ENCODE measurements at places on chromosomes 7 and 10.

GRCh38 chr7:22681852-22682657 lies 44.9 kb upstream of the IL6 start:
- DNase-seq: no peak

- no peak for DNase-seq
These were observed 578 bp downstream of the CACUL1 start for GRCh38 chr10:118754229-118754555.

- no peak for DNase-seq
These were observed 35.1 kb upstream of the EXOC4 start for GRCh38 chr7:133217773-133218172.

- DNase-seq: no peak
These were observed 40.5 kb downstream of the PDE6C start for GRCh38 chr10:93652857-93653256.

GRCh38 chr10:73433538-73433867 lies at the start of gene MSS51:
Gene MSS51, minus strand, starts transcription at chr10:73433561. Its CDS starts 5,277 bp downstream, at chr10:73428284.
- no peak for DNase-seq

DNA sequence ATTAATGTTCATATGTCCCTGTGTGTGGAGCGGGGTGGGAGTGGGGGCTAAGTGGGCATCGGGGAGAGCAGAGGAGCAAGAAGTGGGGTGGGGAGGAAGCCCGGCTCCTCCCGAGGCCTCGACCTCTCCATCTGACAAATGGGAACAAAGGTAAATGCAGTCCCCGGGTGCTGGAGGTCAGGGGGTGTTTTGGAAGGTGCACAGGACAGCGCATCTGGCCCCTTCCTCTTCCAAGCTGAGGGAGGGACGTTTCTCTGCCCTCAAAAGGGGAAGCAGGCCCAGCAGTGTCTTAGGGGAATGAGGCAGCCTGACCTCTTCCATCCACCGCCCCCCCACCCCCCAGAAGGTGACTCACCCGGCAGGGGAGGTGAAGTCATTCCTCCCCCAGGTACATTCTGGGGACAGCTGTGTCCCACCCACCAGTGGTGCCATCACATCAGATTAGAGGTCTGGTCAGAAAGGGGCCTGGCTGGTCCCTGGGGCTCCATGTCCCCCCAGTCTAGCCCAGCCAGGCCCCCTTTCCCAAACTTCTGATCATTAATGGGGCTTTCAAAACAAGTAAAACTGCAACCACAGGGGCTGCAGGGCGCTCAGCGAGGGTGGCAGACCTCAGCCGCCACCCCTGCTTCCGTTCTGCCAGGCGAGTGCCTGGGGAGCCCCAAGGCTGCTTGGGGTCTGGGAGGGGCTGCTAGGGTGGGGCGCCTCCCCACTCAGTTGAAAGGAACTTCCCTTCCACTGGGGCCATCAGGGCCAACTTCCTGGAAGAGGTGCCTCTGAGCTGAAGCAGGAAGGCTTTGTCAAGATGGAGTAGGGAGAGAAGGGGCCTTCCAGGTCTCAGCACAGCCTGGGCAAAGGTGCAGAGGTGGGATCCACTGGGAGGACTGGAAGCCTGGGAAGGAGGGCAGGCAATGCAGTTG lies 10.8 kb downstream of the LFNG start:
- DNase-seq: peak; percentile 94

DNA sequence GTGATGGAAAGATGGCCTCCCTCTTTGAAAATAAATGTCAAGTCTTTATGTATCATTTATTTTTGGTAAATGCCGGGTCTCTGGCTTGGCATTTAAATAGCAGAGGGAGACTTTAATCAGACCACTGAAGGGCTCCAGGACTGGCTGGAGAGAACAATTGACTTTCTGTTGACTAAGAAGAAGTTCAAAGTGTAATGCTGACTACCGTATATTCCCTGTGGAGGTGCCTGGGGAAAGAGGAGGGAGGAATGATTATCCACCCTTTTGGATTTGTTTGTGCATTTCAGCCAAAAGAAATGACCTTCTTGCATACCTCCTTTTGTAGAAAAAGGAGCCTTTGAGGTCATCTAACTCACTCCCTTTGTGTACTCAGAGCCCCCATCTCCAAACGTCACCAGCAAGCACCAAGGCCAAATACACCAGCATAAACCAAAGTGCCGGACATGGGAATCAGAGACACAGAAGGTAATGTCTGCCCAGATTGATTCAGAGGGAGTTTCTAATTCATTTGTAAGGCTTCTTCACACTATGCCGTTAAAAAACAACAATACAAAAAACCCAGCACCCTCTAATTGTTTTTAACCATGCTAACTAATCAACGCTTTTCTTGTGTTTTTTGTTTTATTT lies 75.2 kb downstream of the PRLHR start:
- no peak for DNase-seq

DNA sequence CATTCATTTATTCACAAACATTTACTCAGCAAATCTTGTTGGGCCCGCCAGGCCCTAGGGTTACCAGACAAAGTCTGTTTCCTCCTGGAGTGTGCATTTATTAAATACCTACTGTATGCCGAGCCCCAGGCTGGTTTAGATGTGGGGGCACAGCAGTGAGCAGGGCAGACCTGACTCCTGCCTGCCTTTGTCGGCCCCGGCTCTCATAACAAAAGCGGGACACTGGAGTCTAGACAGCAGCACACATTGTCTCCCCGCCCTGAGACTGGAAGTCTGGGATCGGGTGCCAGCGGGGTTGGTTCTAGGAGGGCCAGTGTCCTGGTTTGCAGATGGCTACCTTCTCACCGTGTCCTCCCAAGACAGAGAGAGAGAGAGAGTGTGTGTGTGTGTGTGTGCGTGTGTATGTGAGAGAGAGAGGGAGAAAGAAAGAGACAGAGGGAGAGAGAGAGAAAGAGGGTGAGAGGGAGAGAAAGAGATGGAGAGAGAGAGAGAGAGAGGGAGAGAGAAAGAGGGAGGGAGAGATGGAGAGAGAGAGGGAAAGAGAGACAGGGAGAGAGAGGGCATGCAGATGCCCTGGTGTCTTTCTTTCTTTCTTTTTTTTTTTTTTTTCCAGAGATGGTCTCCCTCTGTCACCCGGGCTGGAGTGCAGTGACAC lies 25.9 kb downstream of the ELFN1 start:
- no peak for DNase-seq

- peak; percentile 17 for DNase-seq
These were observed 34.5 kb upstream of the RBM20 start for GRCh38 chr10:110609605-110610004.

GRCh38 chr10:104433669-104434068 lies 80.0 kb downstream of the CFAP58 start:
- no peak for DNase-seq

- DNase-seq: no peak
These were observed 92.2 kb downstream of the EGFR start for GRCh38 chr7:55110993-55111361.

DNA sequence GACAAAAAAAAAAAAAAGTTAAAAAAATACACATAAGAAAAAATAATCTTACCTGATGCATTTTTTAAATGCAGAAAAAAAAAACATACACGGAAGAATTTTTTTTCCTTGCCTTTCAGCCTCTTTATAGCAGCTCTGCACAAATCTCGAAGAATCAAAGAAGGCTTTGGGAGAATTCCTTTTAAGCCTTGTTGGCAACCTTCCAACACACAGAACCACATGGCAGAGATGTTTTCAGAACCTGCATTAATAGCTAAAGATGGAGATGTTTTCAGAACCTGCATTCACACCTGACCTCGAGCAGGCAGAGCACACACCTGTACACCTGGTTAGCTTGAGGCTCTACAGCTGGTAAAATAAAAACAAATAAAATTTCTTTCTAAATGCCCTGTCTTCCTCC lies 65.6 kb downstream of the DOCK4 start:
- DNase-seq: no peak

- no peak for DNase-seq
These were observed 22.7 kb upstream of the GTF2IRD1 start for GRCh38 chr7:74430961-74431466.

DNA sequence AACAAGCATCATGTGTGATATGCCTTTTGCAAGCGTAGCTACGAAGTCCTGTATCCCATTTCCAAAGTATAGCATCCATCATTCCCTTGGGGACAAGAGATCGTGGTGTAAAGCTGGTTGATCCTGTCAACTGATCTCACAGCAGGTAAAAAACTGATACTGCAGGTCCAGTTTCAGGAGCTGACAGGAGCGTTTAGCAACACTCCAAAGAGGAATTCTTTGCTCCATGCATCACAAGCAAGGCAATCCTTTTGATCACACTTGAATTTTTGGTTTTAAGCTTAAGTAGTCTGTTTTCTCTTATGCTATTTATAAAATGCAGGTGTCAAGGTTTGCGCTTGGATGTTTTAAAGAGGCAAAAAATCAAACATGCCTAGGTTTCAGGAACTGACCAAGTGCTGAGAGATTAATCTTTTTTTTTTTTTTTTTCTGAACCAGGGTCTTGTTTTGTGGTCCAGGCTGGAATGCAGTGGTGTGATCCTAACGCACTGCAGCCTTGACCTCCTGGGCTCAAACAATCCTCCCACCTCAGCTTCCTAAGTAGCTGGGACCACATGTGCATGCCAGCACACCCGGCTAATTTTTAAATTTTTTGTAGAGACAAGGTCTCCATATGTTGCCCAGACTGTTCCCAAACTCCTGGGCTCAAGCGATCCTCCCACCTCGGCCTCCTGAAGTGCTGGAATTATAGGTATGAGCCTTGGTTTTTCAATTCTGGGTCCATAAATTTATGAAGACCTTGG lies 1.8 kb upstream of the ZDHHC4 start:
- DNase-seq: no peak

DNA sequence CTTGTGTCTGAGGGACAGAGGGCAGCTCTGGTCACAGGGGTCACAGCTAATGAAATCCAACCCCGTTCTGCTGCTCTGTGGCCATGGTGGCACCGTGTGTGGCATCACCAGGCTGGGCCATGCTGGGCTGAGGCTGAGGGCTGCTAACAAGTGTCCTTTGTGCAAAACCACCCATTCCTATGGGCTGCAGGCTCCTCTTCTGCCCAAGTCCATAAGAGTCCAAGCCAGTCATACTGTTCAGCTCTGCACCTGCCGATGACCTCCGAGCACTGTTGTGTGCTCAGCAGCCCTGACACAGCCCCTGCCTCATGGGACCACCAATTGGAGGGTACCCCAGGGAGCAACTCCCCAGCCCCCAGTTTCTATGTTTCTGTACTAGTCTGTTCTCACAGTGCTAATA lies 133.1 kb downstream of the WDR11 start:
- DNase-seq: no peak

DNA sequence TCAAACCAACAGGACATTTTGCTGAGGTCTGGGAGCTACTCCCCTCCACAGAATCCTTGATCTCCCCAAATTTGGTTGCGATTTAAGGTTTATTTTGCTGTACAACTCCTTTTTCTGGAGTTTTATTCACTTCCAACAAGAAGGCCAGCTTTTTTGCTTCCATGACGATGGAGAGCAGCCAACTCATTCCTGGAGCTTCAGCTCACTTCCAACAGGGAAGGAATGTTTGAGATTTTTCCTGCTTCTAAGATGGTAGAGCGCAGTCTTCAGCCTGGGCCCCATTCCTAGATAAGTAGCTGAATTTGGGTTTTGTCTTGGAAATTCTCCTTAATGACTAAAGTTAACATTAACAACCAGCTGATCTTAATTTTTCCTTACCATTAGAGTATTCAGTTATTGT lies 30.9 kb upstream of the CREB3L2 start:
- DNase-seq: no peak

- DNase-seq: no peak
These were observed 6.7 kb downstream of the SKIDA1 start for GRCh38 chr10:21518641-21519396.

DNA sequence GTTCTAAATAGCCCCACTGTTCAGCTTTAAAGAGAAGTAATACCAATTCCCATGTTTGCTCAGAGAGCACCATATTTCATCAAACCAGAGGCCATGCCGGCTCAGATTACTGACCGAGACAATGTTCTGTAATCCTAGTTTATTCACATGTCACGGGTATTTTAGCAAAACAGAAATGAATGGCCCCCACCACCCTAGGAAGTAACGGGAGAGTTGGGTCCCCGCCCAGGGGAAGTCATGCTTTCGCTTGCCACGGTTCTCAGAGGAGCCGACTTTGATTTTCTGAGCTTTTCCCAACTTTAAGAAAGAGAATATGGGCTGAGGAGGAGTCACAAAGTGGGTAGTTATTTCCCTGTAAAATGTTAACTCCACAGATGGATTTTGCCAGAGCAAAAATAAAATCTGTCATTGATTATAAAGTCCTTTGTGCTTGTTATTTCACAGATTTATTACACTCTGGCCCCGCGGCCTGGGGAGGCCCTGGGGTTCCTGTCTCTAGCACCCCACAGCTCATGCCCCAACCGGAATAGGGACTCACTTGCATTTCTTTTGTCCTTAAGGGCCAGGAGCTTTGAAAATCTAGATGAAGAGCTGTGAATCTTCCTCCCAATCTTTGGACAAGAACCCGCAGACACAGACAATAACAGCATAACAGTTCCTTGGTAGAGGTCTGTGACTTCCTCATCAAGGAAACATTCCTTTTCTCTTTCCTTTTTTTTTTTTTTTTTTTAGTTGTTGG lies 3.7 kb upstream of the GDF10 start:
- no peak for DNase-seq

DNA sequence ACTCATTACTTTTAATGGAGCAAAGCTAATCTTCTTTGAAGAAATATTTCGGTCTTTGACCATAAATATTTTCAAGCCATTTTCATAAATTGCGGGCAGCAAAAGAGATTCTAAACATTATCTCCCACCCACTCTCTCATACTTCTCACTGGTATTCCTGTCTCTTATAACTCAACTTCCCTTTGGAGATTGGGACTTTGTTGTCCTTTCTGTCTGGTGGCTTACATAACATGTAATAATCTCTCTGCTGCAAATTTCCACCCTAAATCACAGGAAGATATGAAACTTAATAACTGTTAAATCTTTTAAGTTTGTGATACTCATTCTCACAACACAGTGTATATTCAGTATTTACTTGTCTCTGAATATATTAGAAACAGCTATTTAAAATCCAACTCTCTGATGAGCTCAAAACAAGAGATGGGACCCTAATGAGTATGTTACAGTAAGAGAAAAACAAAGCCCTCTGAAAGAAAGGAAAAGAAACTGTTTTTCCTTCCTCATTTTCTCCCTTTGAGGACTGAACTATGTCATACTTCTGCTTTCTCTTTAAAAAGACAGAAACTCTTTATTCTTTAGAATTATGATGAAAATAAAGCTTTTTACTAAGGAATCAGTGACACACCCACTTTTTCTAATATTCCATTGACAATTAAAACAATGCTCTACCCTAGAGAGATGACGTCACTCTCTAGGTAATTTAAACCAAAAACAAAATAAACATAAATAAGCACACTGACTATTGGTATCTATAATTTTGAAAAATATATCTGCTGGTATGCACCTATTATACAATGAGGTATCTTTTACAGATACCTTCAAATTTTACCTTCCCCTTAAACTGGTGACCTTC lies 14.7 kb downstream of the CALCR start:
- DNase-seq: peak; percentile 63

- no peak for DNase-seq
These were observed 100.4 kb downstream of the TCERG1L start for GRCh38 chr10:131211146-131211545.

GRCh38 chr7:157851501-157852067 lies 514.8 kb downstream of the DNAJB6 start:
- DNase-seq: peak; percentile 82

DNA sequence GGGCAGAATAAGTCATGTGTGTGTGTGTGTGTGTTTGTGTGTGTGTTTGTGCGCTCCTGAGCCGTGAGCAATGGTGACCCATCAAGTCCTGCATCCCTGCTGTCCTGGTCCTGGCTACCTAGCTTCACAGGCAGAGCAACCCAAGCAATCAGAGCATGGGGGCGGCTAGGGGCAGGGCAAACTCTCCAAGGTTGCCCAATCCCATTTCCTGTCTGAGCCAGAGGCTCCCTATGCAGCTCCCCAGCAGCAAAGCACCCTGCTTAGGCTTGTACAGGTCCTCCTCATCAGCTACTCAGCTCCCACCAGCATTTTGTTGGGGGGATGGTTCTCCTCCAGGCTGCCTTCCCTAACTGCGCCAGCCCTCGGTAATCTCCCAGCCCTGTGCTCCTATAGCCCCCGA lies 31.1 kb upstream of the CRHR2 start:
- DNase-seq: no peak

All from common myeloid progenitor, CD34-positive (primary cell).